LHCN-M2 (cell line): ENCODE measurements at places on chromosomes 11 and 22. TPM values are rescaled to one million over a fixed set of nuclear protein-coding genes. Genes with fewer than 3 reads are reported as not detected.

The ENTHD1 gene
- total RNA-seq, result not detected in 2 replicates

The CASP4 gene
- total RNA-seq, result 86.4 and 88.7 TPM in 2 replicates

The CDC42BPG gene
- 0.11 TPM in 1 of 2 replicates, not detected in the other for total RNA-seq

The ACTN3 gene
- not detected in 2 replicates for total RNA-seq

The HMOX1 gene
- 103 and 152 TPM in 2 replicates for total RNA-seq

The C11orf52 gene
- 1.2 and 2.1 TPM in 2 replicates for total RNA-seq

The DRICH1 gene
- not detected in 2 replicates for total RNA-seq

The PTPN5 gene
- total RNA-seq, result not detected in 2 replicates
